ENCODE measurements at places on chromosomes 11 and 22.
A peak's percentile ranks its signal among the peaks of the same experiment; 100 is the strongest.

GRCh38 chr11:128346804-128347203, 240.6 kb downstream of the ETS1 start:
- DNase-seq, result no peak

DNA sequence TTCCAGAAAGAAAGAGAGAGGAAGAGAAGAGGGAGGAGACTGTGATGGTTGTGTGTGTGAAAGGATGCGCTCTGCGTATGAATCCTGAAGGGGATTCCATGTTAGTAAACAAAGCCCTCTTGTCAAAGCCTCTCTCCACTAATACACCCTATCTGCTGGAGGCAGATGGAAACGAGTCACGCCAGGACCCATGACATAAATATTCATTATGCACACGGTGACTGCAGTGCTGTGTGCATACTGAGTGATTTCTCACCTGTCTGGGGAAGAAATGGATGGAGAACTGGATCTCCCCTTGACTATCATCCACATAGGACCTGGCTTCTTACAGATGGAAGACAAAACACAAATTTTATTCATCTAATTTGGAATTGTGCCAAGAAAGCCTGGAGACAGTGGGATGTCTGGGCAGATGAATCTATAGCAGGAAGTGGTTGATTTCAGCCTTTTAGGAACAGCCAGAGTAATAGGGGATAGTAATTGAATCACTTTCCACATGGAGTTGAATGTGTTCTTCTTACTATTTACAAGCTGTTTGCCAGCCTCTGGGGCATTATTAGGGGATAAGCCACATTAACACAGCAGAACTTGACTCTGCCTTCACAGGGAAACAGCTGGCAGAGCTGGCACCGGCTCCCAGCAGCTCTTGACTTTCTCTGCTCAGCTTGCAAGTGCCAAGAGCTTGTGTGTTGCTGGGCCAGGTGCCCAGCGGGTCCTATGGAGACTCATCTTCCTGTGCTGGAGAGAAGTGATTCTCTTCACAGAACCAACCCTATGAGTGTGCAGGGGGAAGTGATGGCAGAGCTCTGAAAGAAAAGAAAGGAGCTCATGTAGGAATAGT, 9.0 kb downstream of the MTNR1B start:
- no peak for DNase-seq

DNA sequence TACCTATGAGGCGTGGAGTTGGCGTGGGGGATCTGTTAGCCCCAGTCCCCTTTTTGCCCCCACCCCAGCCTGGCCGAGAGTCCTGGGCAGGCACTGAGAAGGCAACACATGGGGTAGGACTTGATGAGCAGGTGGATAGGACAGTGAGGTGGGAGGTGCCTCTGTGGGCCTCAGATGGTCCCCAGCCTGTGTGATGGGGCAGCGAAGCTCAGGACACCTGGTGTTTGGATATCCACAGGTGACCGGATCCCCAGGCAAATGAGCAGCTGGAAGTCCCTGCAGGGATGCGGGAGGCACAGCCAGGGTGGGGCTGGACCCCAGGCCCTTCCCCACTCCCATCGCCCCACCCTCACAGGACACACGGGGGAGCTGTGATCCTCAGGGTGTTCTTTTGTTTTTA, 9.7 kb downstream of the FBLN1 start:
- no peak for DNase-seq

DNA sequence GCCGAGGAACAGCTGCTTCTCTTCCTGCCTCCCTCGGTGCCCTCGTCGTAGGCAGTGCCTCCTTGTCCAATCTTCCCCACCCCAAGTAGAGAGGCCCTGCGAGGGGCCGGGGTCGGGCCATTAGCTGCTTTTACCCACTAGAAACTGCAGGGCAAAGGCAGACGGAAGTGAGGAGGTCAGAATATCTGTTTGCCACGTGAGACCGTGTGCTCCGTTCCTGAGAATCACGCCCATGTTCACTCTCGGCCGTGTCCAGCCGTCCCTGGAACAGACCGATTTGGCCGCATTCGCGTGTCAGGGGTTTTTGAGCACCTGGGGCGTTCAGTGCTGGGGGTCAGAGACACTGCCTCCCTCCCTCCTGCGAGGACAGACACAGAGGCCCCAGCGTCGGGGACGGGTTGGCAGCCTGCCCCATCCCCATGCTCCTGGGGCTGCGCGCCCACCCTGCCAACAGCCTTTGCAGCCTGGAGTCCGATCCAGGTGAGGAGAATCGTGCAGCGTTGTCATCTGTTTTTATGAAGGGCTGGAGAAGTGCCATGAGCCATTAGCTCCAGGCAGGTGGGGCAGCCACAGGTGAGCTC, 982.2 kb downstream of the BRD1 start:
- DNase-seq, result no peak

DNA sequence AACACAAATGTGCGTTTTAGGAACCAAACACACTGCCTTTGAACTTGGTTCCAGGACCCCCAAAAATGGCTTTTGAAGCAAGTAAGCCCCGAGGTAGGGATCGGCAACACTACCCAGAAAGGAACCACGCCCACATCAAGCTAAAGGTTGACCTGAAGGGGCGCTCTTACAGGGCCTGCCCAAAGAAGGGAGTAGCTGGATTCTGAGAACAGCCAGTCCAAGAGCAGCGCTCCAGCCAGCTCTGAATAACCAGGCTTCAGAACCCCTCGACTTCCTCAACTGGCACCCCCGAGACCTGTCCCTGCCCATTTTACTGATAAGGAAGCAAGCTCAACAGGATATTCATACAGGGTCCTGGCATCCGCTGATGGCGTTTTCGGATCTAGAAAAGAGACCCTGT, 18.9 kb upstream of the MOB2 start:
- no peak for DNase-seq

- DNase-seq, result no peak
Observed at GRCh38 chr11:77167791-77168190, 39.7 kb downstream of the MYO7A start.

DNA sequence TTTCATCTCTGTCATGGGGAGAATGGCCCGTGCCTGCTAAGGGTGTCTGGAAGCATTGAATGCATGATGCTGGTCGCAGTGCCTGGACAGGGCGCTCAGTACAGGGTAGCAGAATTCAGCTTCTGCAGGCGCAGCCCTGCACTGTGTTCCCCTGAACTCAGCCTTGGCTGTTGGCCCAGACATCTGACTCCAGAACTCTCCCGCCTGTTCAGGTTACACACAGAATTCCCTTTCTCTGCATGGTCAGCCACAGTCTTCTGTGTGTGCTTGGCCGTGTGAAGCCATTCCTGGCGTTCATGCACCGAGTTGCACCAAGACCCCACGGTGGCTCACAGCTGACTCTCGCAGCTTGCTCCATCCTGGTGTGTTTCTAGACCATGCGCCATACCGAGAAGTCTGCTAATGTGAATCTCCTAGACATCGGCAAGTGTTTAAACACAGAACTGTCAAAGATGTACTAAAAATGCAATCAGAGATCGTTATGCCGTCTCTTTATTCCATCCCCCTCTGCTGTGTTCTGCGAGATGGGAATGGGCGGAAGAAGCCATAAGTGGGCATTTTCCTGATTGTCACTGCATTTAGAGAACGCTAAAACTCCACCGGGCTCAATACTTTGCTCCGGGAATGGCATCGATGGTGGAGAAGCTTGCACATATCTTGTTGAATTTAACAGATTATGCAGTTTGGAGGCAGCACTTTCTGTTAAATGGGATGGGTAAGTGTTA, 55.6 kb downstream of the MPPED1 start:
- no peak for DNase-seq

- DNase-seq, result no peak
Observed at GRCh38 chr22:50313600-50313999, 6.2 kb upstream of the PLXNB2 start.

DNA sequence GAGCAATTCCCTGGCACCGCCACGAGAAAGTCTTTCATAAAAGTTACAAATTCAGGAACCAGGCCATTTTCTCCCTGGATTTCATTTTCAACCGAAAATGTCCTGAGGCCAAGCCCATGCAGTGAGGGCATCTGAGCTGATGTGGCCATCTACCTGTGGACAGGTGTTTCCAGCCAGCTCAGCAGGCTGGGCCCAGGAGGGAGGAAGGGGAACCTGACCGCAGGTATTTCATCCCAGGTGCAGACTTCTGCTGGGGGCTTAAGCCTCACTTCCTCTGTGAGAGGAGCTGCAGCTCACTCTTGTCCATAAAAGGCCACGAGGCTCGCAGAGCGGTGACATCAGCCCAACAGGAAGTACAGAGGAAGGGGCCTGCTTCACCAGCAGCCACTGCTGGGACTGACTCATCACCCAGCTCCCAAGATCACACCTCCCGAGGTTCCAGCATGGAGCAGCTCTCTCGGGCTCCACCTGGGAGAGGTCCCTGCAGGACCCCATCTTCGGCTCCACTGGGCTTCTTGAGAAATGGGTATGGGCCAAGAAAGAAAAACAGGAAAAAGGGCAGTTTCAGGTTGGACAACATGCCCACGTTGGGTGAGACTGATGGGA, 56.4 kb downstream of the MYH9 start:
- DNase-seq, result peak; percentile 47

DNA sequence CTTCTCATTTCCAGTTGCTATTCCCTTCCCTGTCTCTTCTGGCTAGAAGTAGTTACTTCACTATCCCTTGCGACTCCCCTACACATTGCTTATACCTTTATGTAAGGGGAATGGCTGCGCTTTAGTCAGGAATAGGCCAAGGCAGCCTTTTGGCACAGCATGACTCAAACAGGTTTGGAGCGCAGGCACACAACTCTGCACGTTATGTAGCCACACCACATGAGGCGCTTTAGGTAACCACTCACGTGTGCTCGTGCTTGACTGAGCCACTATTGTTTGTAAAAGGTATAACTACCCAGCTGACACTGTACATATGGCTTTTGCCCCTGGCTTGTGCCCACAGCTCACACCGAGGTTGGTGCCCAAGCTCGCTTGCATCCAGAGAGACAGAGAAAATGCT, 46.7 kb upstream of the LIPT2 start:
- DNase-seq, result no peak

GRCh38 chr11:2815762-2816496, 69.6 kb downstream of the CDKN1C start:
- no peak for DNase-seq

GRCh38 chr11:78428266-78428636, 10.6 kb upstream of the GAB2 start:
- no peak for DNase-seq

DNA sequence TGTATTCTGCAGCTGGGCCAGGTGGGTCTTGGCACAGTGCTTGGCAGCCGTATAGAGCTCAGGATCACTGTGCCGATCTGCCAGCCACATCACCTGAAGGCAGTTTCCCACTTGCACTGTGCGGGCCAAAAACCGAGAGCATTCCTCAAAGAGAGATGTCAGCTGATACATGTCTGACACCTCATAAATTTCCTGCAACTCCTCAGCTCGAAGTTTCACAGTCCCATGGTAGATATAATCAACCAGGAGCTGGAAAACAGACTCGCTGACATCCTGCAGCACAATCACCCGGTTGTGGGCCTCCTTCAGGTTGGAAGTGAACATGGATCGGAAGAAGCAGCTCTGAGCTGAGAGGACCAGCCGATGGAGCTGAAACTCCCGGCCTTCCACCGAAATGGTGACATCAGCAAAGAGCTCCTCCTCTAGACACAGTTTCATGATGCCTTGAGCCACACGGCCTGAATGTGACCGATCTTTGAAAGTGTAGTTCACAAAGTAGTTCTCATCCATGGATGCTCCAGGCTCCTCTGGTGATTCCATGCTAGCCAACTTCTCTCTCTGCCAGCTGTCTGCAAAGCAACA, 1.2 kb downstream of the KBTBD4 start:
- no peak for DNase-seq

- no peak for DNase-seq
Observed at GRCh38 chr22:38837414-38837928, 6.4 kb downstream of the NPTXR start.

GRCh38 chr11:45024316-45024715, 73.6 kb upstream of the TP53I11 start:
- no peak for DNase-seq

DNA sequence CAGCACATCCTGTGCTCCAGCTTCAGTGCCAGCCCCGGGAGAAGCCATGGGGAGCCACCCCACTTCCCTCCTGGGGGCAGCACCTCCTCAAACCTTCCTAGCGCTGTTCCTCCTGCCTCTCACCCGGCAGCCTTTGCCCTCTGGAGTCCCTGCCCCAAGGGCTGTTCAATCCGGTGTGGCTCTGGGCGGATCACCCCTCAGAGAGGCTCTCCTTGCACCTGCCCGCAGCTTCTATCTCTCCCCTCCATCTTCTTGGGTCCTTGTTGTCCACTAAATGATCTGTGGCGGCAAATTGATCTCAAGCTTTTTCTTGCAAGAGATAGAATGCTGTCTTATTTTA, 18.1 kb upstream of the CDKN1C start:
- no peak for DNase-seq

- DNase-seq, result no peak
Observed at GRCh38 chr11:119205080-119205479, 1.1 kb upstream of the CBL start.

DNA sequence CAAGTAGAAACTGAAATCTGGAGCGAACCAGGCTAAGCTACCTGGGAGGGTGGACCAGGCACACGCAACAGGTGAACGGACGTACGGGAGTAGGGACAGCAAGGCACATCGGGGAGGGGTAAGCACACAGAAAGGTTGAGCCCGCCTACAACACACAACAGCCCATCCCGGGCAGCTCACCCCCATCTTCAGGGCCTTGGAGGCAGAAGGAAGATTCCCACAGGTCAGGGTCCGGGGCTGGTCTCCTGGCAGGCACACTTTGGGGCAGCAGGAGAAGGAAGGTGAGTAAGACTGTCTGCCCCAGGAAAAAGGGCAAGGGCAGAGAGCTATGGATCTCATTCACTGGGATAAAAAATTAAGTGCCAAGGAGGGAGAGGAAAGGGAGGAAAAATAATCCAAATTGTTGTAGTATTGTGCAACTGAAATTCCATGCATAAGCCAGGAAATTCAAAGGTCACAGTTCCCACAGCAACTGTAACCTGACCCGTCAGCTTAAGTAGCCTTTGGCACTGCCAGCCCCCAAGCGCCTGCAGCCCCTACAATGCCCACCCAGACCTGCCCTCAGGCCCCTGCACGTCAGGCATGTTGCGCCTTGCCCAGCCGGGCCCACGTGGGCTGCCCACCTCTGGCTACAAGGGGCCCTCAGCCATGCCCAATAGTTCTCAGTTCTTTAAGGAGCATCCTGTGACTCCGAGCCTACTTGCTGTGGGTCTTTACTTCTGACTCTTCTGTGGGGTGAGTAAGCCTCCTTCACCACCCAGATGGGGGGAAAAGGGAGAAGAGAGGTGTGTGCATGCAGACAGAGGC, 51.8 kb downstream of the MICAL3 start:
- DNase-seq, result no peak

- DNase-seq, result no peak
Observed at GRCh38 chr11:6667733-6668374, 12.2 kb upstream of the DCHS1 start.

DNA sequence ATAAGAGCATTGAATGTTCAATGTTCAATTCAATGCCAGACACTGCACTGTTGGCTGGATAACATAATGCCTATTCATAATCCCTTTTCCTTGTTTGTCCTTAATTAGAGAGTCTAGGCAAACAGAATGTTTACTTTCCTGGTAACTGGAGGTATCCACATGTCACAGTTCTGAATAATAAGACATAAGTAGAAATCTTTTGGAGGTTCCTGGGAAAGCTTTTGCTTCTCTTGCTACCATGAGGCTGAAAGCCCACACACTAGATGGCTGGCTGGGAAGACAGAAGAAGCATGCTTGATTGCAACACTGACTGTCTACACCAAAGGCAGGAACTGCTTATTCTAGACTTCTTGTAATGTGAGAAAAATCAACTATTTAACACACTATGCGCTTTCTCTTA, 79.5 kb downstream of the GAB2 start:
- DNase-seq, result no peak

GRCh38 chr11:78190871-78191538, 2.3 kb downstream of the USP35 start:
- no peak for DNase-seq

Data from stimulated activated CD8-positive, alpha-beta memory T cell treated with anti-CD3 and anti-CD28 coated beads, Interleukin-15, amount 100 ng/mL, for 24 hours (primary cell).